ENCODE measurements at places on chromosomes 1 and 21.
A peak's percentile ranks its signal among the peaks of the same experiment; 100 is the strongest.

GRCh38 chr1:118201524-118201923, 16.5 kb upstream of the SPAG17 start:
- no peak for DNase-seq

DNA sequence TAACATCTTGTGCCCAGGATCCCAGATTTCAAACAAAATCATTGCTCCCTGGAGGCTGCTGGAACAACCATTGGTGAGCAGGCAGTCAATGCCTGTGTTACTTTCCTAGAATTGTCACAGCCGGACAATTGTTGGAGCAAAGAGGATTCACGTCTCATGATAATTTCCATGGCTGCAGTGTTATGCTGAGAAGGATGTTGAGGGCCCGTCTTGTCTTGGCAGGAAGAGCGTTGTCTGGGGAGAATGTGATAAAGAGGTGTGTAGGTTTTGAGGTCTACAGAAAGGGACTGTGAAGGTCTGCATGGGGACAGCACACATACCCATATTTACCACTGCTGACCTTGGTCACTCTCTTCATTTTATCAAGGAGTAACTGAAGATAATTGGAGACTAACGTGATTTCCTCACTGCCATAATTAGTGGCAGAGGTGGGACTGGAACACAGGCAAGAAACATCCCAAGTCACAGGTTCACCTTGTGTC, 6.3 kb downstream of the MECR start:
- no peak for DNase-seq

DNA sequence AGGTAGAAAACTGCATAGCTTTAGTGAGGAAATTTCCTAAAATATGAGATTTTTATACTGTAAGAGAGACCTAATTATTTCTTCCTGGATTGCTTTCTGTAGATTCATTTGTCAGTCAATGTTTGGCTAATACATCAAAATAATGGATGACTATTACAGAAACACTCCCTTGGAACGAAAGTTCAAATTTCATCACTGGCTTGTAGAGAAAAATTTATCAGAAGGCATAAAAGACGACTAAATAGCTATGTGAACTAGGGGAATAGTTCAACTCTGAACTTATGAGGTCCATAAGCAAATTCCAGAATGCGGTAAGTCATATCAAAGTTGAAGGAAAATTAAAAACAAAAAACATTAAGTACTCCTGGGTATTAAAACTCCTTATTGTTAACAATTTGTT, 36.0 kb downstream of the WNT2B start:
- DNase-seq = no peak

GRCh38 chr1:41387667-41388091, 26.4 kb downstream of the FOXO6 start:
- no peak for DNase-seq

DNA sequence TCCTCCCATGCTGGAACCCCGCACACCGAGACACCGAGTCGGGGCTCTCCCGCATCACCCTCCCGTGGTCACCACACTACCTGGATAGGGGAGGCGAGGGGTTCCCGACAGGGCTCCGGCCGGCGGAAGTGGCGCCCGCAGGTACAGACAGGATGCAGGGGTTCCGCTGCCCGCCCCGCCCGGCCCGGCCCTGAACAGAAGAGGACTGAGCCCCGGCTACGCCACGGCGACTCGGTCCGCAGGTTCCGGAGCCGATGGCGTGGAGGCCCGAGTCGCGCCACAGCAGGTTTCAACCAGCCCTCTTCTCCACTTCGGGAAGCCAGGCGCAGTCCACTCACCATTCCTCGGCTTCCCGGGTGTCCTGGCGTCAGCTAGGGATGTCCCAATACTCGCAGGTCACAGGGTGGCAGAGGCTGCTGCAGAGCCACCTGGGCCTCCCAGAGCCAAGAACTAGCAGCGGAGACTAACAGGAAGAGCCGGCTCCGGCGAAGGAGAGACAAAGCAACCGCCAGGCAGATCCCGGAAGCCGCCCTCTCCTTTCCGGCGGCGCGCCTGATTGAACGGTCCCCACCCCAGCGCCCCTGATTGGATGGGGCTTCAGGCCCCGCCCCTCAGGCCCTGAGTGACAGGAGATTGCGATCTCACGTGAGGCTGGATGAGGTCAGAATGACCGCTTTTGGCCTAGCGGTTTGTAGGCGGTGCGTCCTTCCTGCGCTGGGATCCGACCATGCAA, at the start of gene ZNF669:
Gene ZNF669 (minus strand): TSS at position 498 of the 733 bp plus-strand sequence. CDS start 157 bp downstream, at position 341.
- DNase-seq = peak; percentile 95

Data from HuH-7 (cell line).